Stimulated activated CD8-positive, alpha-beta memory T cell treated with anti-CD3 and anti-CD28 coated beads, Interleukin-7, amount 100 ng/mL, for 1 hour (primary cell): ENCODE measurements at places on chromosomes 5 and 9.

GRCh38 chr5:146640285-146640896 lies 124.4 kb upstream of the GPR151 start:
- no peak for DNase-seq

GRCh38 chr9:109372246-109372645 lies 51.4 kb upstream of the EPB41L4B start:
- no peak for DNase-seq

GRCh38 chr5:74337984-74338310 lies 302.6 kb downstream of the ENC1 start:
- no peak for DNase-seq

GRCh38 chr5:8382456-8382855 lies 513.5 kb downstream of the MTRR start:
- no peak for DNase-seq

DNA sequence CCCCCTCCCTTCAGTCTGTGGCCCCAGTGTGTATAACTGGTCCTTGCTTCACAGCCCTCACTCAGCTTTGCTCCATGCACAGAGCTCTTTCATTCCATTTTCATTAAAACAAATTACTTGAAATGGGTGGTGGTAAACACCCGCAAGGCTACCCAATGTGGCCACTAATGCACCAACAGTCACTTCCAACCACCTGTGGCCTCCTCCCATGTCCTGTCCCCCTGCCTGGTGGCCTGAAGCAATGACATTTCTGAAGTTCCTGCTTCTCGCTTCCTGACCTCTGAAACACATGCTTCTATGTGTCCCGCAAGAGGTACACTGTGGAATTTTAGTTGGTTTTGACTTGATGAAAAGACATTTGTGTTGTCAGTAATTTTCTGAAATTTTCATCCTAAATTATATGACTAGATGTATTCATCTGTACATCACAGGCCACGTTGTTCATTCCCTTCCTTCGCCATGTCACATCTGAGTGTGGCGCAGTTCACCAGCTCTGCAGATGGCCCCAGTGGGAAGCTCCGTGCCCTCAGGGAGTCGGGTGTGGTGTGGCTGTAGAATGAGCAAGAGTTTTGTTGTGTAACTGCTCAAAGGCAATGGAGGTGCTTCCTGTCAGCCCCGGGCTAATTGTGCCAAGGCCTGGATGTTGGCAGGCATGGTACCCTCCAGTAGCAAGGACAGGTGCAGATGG lies 9.6 kb downstream of the ROPN1L start:
- DNase-seq: no peak

GRCh38 chr5:97121848-97122247 lies 20.6 kb downstream of the LIX1 start:
- no peak for DNase-seq

DNA sequence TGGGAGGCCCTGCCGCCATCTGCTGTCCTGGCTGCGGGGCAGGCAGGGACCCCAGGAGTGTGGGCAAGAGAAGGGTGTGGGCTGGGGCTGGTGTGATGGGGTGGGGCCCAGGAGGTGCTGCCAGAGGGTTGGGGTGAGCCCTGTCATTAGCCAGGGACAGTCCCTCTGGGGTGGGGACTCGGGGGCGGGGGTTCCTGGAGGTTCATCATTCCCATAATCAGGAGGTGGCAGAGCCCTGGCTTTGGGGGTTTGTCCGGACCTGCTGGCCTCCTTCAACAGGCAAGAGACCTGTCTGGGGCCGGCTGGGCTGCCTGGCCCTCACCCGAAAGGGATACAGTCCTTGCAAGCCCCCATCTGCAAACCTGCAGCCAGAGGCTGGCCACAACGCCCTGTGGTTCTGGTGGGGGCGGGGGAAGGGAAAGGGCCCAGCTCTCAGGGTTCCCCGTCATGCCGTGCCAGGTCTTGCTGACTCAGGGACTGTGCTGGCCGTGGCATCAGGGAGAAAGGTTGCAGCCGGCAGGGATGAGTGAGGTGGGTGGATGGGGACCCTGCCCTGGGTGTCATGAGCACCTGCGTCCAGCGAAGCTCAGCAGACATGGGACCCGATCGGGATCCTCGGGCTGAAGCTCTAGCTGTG lies 65.2 kb downstream of the MRPL36 start:
- no peak for DNase-seq

DNA sequence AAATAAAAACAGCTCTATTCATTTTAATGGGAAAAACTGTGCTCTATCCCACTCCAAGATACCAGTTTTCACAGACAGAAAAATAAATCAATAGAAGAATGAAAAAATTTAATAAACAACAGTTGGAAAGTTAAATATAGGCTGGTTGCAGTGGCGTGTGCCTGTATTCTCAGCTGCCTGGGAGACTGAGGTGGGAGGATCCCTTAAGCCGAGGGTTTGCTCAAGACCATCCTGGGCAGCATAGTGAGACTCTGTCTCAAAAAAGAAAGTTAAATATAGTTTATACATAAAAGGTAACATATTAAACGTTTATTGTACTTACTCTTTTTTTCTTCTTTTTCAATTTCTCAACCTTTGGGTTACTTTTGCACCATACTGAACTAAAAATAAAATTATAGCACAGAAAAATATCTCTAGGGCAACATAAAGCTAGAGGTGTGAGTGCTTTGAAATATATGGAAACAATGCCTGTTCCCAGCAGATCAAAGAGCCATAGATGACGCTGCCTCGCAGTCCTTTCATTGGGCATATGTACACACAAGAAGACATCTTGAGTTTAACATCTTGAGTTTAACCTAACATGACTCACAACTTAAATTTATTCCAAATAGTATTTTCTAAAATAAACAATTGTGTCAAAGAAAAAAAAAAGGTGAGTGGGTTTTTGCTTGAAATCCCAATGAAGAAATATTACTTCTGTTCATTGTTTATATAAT lies 25.7 kb upstream of the KLF9 start:
- no peak for DNase-seq

GRCh38 chr9:69060766-69061165 lies 25.2 kb downstream of the FXN start:
- no peak for DNase-seq

- no peak for DNase-seq
Measured at GRCh38 chr9:100485196-100485595, 12.2 kb downstream of the TMEFF1 start.

DNA sequence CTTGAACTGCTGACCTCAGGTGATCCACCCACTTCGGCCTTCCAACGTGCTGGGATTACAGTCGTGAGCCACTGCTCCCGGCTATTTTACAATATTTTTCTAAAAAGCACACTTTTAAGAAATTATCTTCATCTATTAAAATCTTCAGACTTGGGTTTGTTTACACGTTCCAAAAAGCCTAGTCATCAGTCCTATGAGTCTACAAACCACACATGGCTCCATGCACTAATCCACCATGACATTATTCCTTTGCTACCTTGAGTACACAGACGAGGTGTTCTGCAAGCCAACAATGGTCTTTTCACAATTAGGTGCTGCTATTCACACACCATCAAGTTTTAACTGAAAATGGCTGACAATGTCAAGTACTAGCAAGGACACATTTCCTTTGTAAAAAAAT lies 41.0 kb downstream of the TRPM6 start:
- no peak for DNase-seq

- no peak for DNase-seq
Measured at GRCh38 chr5:144139586-144139985, 30.9 kb downstream of the YIPF5 start.

GRCh38 chr5:128632264-128632663 lies 94.2 kb upstream of the FBN2 start:
- no peak for DNase-seq

DNA sequence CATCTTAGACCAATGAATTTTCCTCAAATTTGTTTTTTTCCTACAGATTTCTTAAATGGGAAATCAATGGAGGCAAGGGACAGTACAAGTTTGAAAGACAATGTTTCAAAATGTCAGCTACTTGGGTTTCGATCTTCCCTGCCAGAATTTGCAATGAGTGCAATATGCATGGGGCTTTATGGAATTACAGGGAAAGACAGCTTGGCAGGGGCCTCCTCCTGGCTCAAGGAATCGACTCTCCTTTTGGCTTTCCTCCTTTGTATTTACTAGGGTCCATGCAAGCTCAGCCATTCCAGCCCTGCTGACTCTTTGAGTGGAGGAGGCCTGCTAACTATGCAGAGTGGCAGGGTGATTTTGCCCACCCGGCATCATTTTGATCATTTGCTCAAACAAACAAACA lies 63.2 kb downstream of the MED27 start:
- DNase-seq: no peak

- no peak for DNase-seq
Measured at GRCh38 chr9:17453751-17454150, 125.1 kb upstream of the SH3GL2 start.

DNA sequence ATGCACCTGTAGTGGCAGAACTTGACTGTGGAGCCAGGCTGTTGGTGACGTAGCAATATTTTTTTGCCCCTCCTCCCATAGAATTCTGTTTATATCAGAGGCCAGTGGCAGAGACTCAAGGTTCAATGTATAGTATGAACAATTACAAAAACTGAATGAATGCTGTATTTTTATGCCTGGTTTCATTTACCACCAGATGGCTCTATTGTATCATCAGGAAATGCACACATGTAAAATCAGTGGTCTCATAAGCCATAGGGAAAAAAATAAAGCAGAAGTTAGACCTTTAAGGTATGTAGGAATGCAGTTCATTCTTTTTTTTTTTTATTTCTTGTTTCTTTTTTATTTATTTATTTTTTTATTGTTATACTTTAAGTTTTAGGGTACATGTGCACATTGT lies 43.6 kb downstream of the CCDC192 start:
- no peak for DNase-seq

DNA sequence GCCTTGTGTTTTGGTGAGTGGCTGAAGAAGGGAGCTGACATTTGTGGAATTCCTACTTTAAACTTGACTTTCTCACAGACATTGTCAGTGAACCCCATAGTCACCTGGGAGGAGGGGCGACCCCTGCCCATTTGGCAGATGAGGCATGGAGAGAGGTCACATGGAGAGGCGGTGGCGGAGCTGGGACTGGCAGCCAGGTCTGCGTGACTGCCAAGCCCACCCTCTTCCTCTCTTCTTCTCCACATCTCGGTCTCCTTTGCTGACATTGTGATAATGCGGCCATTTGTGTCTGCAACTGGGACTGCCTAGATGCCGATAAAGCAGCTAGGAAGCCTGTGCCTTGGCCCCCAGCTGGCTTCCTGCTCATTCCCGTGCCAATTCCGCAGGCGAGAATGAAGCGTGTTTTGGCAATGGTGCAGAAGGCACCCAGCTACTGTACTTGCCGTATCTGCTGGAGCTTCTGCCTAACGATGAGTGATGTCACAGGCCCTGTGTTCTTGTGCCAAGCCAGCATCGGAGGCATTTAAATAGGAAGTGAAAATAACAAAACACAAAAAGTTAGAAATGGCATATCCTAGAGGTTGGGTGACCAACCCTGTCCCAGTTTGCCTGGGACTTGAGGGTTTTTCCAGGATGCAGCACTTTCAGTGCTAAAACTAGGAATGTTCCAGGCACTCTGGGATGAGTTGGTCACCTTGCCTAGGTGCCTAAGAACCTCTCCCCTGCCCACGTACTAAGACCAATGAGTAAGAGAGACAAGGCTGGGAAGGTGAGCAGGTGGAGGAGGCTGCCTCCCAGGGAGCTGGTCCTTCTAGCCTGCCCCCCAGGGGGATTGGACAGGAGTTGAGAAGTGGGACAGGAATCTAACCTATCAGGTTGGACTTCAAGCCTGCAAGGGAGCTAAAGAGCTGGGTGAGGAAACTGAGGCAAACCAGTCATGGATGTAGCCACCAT lies 23.6 kb downstream of the OLFML2A start:
- DNase-seq: no peak
